ENCODE measurements at places on chromosomes 13 and 19.

- no peak for DNase-seq
Observed at GRCh38 chr13:76975863-76976262, 16.0 kb upstream of the CLN5 start.

DNA sequence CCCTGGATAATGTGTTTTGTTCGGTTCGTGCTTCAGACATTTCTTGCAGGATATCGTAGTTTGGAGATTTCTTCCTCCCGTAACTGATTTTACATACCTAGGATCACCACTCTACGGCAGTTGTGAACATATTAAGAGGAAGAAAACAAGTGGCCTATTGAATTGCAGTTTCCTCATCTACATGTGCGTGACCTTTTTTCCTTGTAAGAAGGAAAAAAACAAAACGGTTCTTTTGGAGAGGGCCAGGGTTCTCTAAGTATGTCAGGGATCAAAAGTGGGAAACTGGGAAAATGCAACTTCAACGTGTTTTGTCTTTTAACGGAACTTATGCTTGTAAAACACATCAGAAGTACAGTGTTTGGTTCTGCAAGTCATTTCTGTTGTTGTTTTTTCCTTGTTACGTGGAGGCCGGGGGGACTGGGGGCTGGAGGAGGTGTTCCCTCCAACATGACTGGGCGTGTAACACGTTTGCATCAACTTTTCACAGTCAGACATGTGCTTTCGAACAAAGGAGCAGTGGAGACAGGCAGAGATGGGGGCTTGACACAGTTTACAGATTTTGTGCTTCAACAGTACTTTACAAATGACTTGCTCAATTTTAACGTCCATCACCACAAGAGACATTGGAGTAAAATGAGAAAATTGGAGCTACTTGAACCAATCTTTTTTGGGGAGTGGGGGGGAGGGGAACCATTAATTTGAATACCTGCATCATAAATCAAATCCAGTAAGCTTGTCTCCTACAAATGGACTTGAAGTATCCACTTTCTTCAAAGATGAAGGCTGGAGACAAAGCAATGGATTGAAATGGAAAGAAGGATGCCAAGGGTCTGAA is 3.8 kb downstream of the ZC3H4 start:
- DNase-seq, result peak; percentile 24

- DNase-seq, result peak; percentile 72
Observed at GRCh38 chr19:9914315-9915207, 21.8 kb downstream of the OLFM2 start.

DNA sequence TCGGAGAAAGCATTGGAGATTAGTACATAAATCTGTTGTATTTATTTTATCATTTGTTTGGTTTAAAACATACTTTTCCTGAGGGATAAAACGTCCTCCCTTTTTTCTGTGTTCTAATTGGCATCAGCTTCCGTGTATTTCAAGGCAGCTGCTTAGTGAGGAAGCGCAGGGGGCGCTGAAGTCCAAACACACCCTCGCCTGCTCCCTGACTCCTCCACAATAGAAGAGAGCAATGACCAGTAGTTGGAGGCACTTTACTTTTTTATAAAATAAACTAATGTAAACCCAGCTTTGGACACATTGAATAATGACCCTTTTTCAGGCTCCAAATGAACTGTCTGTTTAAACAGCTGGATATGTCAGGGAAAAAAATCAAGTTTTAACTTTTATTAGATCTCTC is 79.9 kb downstream of the RNASEH2B start:
- DNase-seq, result no peak

GRCh38 chr19:50819636-50820035 is 4.0 kb downstream of the KLK1 start:
- no peak for DNase-seq

DNA sequence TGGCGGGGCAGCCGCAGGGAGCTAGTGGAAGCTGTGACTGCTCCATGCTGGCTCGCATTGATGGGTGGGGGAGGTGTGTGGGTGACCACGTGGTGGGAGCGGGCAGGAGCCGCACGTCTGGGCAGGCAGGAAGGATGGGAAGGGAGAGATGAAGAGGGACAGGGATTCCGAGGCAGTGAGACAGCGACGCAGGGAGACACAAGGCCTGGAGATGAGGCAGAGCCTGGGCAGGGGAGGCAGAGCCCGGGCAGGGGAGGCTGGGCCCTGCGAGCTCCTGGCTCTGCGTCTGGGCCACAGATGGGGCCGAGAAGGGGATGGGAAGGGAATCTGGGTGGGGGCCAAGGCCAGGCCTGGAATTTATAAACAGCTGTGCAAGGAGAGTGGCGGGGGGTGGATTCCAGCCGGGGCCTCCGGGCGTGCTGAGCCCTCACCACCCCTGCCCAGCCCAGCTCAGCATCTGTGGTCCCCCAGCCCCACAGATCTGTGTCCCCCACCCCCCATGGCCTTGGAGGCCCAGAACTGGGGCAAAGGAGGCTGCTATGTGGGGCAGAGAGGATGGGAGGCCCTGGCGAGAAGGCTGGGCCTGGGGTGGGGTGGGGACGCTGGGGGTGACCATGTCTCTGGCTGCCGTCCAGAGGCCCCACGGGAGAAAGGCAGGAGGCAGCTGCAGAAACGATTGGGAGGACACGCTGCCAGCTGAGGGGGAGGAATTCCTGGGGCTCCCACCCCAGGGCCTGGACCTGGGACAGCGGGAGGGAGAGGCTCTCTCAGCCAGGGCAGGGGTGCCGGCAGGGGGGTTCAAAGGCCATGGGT is 6.0 kb downstream of the EHD2 start:
- no peak for DNase-seq

DNA sequence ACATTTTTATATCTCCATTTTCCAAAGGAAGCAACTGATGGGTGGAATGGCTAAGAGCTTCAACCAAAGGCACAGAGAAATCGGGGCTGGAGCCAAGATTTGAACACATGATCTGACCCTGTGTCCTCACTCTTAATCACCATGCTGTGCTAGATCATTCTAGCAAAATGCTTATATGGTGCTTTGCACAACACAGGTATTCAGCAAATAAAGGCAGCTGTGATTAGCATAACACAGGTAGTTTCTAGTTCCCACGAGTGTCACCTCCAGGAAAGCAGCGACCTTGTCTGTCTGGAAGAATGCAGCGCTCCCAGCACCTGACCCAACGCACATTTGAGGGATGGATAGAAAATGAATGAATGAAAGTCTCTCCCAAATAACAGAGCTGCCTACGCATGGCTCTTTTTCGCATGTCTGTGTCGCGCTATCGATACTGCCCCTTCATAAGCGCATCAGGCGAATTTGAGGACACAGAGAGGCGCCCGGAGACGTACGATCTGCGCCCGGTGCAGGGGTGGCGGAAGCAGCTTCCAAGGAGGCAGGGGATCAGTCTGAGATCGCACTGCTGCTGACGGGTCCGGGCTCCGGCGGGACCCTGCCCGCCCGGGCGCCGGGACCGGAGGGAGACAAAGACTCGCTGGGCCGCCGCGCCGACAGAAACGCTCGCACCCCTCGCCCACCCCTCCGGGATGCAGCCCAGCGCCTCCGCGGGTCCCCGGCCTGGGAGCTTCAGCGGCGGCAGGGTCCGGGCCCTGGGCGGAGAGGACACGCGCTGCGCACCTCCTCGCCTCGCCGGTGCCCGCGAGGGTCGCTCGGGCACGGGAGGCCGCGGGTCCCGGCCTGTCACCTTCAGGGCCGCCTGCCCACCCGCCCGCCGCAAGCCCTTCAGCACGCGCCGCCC is 609 bp downstream of the EPS15L1 start:
- DNase-seq, result no peak

DNA sequence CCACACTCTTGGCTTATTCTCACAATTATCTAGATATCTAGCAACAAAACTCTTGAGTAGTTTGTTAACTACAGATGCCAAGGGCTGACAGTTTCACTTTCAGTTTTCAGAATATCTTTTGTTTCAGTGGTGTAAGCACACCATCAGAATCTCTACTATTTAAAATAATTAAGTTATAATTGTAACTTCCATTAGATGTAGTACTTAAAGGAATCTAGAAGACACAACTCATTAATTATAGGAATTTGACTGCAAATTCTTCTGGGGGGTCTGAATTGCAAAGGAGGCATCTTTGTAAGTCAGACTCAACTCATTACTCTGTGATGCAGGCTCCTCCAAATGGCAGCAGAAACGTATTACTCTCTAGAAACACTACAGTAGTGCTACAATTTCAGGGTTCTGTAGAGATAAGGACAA is 44.9 kb upstream of the USPL1 start:
- DNase-seq, result no peak

- peak; percentile 63 for DNase-seq
Observed at GRCh38 chr19:29665215-29665825, at the start of gene PLEKHF1. TSS of gene PLEKHF1 (plus strand) at chr19:29665461. CDS start at chr19:29673840, 8,379 bp downstream.

Data from activated CD8-positive, alpha-beta memory T cell treated with anti-CD3 and anti-CD28 coated beads for 4 hours (primary cell).